ENCODE measurements at places on chromosomes 6 and 20.

DNA sequence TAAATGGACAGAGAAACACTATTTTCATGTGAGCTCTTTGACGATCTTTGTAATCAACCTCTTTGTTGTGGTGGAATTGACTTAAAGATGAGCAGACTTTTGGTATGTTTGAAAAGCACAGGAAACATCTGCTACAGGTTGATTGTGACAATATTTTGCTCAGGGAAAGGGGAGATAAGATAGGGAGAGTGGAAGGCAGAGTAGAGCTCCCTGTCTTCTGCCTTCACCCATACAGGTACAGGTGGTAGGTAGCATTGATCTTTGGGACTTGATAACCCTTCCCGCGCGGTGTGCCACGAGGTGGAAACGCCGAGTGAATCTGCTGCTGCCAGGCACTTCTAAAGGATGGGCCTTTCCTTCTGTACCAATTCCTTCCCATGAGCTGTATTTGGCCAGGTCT, 183.6 kb downstream of the UTRN start:
- H3K27me3 ChIP-seq, result no peaks in the 10 kb centered on the region
- H3K4me3 ChIP-seq, result no peak overlapping the region
- H3K36me3 ChIP-seq, result peaks cover 30% of the 10 kb centered on the region
- no peaks in the 10 kb centered on the region for H3K4me1 ChIP-seq
- no peak for DNase-seq

DNA sequence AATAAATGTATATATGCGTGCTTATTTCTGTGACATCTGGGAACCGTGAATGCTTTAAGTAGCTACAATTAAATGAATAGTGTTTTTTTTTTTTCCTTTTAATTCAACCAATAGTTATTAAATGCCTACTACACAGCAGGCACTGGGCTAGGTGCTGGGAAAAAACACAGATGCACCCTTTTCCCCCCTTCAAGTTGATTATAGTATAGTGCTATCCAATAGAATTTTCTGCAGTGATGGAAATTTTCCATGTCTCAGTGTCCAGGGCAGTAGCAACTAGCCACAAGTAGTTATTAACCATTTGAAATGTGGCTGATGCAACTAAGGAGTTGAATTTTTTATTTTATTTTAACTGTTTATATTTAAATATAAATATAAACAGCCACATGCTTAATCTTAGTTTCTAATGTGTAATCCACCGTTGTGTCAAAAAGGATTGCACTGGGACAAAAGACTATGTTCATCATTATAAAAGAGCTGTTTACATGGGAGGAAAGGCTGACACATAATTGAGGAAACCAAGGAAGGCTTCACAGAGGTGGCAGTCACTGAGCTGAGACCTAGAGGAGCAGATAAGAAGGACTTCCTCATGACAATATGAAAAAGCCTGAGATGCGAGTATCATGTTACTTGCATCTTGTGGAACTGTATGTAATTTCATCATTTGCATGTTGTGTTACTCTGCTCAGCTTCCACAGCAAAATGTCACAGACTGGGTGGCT, 261.2 kb upstream of the PLCB4 start:
- no peak for DNase-seq
- no peaks in the 10 kb centered on the region for H3K27me3 ChIP-seq
- H3K4me3 ChIP-seq, result no peak overlapping the region
- no peaks in the 10 kb centered on the region for H3K4me1 ChIP-seq
- H3K27ac ChIP-seq, result no peak overlapping the region

- H3K36me3 ChIP-seq, result peaks cover 75% of the 10 kb centered on the region
- no peaks in the 10 kb centered on the region for H3K4me1 ChIP-seq
- H3K27ac ChIP-seq, result no peak overlapping the region
Observed at GRCh38 chr20:3297079-3297378, 58.0 kb upstream of the SLC4A11 start.

DNA sequence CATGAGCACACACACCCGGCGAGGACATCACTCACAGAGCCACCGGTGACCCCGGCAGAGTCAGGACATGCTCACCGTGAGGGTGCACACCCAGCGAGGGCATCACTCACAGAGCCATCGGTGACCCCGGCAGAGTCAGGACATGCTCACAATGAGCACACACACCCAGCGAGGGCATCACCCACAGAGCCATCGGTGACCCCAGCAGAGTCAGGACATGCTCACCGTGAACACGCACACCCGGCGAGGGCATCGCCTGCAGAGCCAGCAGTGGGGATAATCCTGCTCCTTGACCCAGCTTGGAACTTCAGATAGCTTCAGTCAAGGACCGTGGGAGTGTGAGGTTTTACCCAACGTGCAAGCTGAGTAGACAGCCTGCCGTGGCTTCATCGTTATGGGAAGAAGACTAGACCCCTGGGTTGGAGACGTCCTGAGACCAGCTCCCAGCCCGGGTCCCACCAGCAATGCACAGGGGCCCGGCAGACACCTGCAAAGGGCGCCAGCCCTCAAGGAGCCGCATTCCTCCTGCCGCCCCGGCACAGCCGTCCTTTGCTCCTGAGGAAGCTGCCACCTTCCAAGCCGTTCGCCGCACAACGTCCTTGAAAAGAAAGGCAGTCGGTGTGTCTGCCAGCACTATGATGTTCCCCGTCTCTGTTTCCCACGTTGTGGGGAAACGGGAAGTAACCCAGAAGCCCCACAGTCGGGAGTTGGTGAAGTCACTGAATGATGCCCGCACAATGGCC, 192.3 kb downstream of the DLL1 start:
- H3K4me1 ChIP-seq, result no peaks in the 10 kb centered on the region
- H3K36me3 ChIP-seq, result no peaks in the 10 kb centered on the region
- no peak overlapping the region for H3K27ac ChIP-seq
- no peak overlapping the region for H3K4me3 ChIP-seq
- peak; percentile 40 for DNase-seq

GRCh38 chr6:139753198-139753861, 378.9 kb upstream of the CITED2 start:
- no peaks in the 10 kb centered on the region for H3K27me3 ChIP-seq
- H3K36me3 ChIP-seq, result no peaks in the 10 kb centered on the region
- no peak for DNase-seq
- no peak overlapping the region for H3K4me3 ChIP-seq

Data from suprapubic skin (tissue), 4 donors.